ENCODE measurements at places on chromosomes 3 and 15. TPM values are rescaled to one million over a fixed set of nuclear protein-coding genes. Genes with fewer than 3 reads are reported as not detected.

GRCh38 chr3:18124501-18124900 lies 300.6 kb downstream of the SATB1 start:
- DNase-seq = no peak
- H3K36me3 ChIP-seq = no peaks in the 10 kb centered on the region
- peaks cover 25% of the 10 kb centered on the region for H3K4me1 ChIP-seq

DNA sequence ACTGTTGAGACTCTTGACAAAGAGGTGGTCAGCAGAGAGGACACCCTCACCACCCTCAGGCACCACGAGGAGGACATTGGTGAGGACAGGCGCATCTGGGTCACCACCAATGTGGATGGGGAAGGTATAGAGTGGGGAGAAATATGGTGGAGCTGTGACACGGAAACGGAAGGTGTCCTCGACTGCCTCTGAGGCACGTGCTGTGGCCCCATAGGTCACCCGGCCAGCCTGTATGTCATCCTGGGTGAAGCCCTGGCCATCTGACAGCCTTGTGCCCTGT lies 24.4 kb downstream of the CSPG4 start:
- peak overlapping the region; percentile 79 for H3K27ac ChIP-seq
- H3K4me3 ChIP-seq = no peak overlapping the region
- H3K36me3 ChIP-seq = peaks cover 30% of the 10 kb centered on the region

GRCh38 chr15:86538141-86538540 lies 458.5 kb downstream of the AGBL1 start:
- no peak overlapping the region for H3K27ac ChIP-seq
- H3K4me3 ChIP-seq = no peak overlapping the region
- no peaks in the 10 kb centered on the region for H3K36me3 ChIP-seq

Gene CASR
- not detected for total RNA-seq
